ENCODE measurements at places on chromosomes 3 and 15. TPM values are rescaled to one million over a fixed set of nuclear protein-coding genes. Genes with fewer than 3 reads are reported as not detected.
A peak's percentile ranks its signal among the peaks of the same experiment; 100 is the strongest.

Gene GPR62
- 0.15 TPM for total RNA-seq

DNA sequence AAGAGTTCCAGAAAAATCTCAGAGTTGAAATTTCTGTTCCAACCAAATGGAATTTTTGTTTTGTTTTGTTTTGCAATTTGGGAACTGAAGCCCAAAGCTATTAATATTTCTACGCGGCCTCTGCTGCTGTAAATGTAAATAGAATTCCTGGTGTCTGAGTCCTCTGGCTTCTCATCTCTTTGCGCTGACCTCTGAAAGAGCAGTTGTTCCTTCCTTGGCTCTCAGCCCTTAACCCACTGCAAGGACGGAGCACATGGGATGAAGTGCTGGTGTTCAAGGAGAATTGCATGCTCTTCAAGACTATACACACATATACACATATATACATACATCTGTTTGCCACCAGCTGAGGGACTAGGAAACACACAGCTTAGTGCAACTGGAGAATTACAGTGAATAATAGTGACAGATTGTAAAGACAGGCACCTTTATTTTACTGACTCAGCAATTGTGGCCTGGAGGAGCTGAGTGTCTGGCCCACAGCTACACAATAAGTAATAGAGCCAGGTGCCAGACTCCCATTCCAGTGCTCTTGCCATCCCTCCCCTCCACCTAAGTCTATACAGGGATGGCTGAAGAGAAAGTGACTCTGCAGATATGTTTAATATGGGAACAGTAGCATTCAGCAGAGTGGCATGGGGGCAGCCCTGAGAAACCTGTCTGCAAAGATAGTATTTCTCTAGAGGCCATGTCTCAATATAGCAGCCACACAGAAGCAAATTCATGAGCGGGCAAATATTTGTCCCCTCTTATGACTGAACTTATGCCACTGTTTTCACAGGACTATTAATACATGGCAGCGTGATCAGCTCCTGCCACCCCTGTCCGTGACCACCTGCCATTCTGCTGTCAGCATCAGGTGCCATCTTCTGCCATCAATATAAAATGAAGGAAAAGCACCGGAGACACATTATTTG, 42.3 kb downstream of the NEK10 start:
- no peaks in the 10 kb centered on the region for H3K36me3 ChIP-seq
- H3K27me3 ChIP-seq, result no peaks in the 10 kb centered on the region
- H3K4me3 ChIP-seq, result no peak overlapping the region
- peak overlapping the region; percentile 43 for H3K27ac ChIP-seq
- peaks cover 14% of the 10 kb centered on the region for H3K4me1 ChIP-seq

DNA sequence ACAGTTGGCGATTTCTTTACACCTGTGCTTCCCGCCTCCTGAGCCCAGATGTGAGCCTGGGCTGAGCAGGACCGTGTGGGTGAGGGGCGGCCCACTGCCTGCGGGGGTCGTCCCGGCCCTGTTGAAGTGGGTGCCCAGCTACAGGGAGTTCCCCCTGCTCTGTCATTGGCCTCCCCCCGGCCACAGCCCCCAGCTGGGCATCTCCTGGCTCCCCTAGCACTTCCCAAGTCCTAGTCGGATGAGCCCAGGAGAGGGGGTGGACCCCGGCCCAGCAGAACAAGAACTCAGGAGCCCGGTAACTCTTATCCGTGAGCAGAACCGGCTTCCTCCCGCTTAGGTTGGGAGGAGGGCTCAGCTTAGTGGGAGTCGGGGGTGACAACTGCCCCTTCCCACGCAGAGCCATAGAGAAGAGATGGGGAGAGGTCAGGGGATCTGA, 757 bp downstream of the PAQR5 start:
- H3K4me1 ChIP-seq, result no peaks in the 10 kb centered on the region
- H3K27ac ChIP-seq, result no peak overlapping the region
- H3K36me3 ChIP-seq, result no peaks in the 10 kb centered on the region
- DNase-seq, result no peak
- peaks cover 24% of the 10 kb centered on the region for H3K27me3 ChIP-seq
- H3K4me3 ChIP-seq, result no peak overlapping the region

DNA sequence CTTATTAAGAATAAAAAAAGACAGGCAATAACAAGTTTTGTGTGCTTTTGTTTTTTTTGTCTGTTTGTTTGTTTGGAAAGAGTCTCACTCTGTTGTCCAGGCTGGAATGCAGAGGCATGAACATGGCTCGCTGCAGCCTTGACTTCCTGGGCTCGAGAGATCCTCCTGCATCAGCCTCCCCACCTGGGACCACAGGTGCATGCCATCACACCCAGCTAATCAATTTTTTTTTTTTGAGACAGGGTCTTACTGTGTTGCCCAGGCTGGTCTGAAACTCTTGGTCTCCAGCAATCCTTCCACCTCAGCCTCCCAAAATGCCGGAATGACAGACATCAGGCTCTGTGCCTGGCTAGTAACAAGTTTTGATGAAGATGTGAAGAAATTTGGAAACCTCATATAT, 73.1 kb upstream of the GCNT3 start:
- no peaks in the 10 kb centered on the region for H3K27me3 ChIP-seq
- no peaks in the 10 kb centered on the region for H3K36me3 ChIP-seq

Gene RBMS3
- 42.3 TPM for total RNA-seq

- no peak overlapping the region for H3K4me3 ChIP-seq
- no peaks in the 10 kb centered on the region for H3K36me3 ChIP-seq
- DNase-seq, result peak; percentile 96
- H3K27me3 ChIP-seq, result no peaks in the 10 kb centered on the region
- H3K27ac ChIP-seq, result peak overlapping the region; percentile 86
These were observed 10.0 kb downstream of the DUSP7 start for GRCh38 chr3:52046186-52046901.

DNA sequence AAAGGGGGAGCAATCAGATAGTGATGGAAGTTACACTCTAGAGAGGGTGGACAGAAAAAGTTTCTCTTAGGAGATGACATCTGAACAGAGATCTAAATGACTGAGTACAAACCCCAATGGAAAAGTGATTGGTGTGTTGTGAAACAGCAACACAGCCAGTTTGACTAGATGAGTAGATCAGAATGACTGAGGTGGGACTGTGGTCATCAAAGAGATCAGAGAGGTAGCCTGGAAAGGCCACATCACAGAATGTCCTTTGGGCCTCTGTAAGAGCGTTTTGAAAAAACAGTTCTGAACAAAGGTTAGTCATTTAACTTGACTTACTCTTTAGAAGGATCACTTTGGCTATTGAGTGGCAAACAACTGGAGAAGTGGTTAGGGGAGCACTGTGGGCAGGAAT, 10.6 kb downstream of the LRRC58 start:
- H3K27me3 ChIP-seq, result no peaks in the 10 kb centered on the region
- H3K4me1 ChIP-seq, result no peaks in the 10 kb centered on the region
- H3K4me3 ChIP-seq, result no peak overlapping the region
- DNase-seq, result no peak

DNA sequence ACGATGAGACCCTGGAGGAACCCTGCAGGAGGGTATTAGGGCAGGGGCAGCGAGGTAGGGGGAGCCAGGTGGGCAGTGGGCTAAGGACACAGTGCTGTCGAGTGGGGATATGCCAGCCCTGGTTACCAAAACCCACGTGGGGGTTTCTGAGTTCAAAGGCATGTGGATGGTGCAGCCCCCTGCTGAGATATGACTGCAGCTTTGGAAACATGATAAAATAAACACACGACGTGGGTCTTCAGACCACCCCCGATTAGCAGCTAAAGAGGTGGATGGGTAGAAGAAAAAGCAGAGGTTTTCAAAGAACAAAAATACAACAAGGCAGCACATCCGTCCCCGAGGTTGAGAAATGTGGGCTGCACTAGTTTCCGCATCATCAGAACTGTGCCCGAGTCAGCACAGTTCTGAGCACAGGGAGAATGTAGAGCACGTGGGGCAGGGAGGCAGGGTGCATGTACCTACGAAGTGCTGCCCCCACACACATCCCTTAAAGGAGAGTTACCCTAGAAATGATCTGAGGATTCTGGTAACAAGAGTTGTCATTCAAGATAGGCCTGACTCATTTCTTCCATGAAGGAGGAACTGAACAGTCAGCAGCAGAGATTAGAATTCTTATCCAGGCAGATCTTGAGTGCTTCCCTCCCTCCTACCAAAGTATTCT, 121.3 kb downstream of the RPLP1 start:
- DNase-seq, result no peak
- H3K36me3 ChIP-seq, result no peaks in the 10 kb centered on the region
- peaks cover 6% of the 10 kb centered on the region for H3K27me3 ChIP-seq
- peaks cover 4% of the 10 kb centered on the region for H3K4me1 ChIP-seq
- no peak overlapping the region for H3K27ac ChIP-seq

GRCh38 chr3:34011171-34012101, 213.0 kb downstream of the PDCD6IP start:
- peaks cover 12% of the 10 kb centered on the region for H3K4me1 ChIP-seq
- H3K27me3 ChIP-seq, result no peaks in the 10 kb centered on the region
- H3K36me3 ChIP-seq, result no peaks in the 10 kb centered on the region
- peak; percentile 8 for DNase-seq
- no peak overlapping the region for H3K4me3 ChIP-seq
- no peak overlapping the region for H3K27ac ChIP-seq

DNA sequence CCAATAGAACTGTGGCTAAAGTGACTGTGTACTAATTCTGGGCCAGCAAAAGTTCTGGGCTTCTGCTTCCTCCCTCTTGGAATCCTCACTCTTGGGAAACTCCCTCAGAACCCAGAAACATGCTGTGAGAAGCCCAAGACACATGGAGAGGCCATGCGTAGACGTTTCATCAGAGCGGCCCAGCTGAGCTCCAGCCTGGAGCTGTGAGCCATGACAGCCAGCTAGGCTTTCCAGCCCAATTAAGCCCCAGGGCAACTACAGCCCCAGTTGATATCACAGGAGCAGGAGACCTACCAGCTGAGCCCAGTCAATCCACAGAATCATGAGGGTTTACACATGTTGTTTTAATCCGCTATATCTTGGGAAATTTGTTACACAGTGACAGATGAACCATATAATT, 43.6 kb upstream of the CNOT10 start:
- DNase-seq, result no peak
- H3K4me3 ChIP-seq, result no peak overlapping the region
- no peaks in the 10 kb centered on the region for H3K4me1 ChIP-seq
- no peaks in the 10 kb centered on the region for H3K36me3 ChIP-seq
- no peak overlapping the region for H3K27ac ChIP-seq
- peaks cover 9% of the 10 kb centered on the region for H3K27me3 ChIP-seq

Gene TRIP4
- 31.1 TPM for total RNA-seq

Gene AMIGO3
- total RNA-seq, result not detected

DNA sequence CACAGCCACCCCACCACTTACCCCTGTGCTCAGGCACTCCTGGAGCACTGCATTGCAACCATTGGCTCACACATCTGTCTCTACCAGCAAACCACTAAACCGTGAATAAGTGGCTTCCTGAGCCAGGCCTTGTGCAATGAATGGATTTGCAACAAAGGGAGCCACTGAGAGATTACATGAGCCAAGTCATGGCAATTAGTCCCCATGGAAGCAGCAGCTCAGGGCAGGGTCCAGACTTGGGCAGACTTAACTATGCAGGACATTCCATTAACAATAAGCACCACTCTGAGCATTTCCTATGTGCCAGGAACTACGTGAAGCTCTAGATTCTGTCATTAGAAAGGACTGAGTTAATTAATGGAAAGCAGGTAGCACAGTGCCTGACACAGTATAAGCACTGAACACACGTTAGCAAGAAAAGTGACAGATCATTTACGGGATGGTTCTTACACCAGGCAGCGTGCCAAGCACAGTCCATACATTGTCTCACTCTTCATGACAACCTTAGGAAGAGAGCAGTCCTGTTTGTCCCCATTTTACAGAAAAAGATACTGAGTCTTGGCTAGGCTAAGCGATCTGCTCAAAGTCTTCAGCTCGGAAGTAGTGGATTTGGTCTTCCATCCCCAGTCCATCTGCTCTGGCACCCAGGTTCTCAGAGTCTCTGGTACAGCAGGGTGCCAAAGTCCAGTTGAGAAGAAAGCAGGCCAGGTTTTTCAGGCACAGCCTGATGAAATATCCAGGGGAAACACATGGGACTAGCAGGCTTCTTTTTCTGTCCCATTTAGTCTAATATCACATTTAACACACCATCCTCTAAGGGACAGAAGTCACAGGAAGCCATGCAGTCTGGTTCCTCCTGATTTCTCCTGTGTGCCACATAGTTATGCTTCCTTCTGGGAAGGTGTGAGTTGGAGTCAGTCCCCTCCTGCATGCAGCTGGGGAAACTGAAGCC, 44.1 kb downstream of the LIPC start:
- H3K27ac ChIP-seq, result peak overlapping the region; percentile 15
- H3K36me3 ChIP-seq, result no peaks in the 10 kb centered on the region
- no peaks in the 10 kb centered on the region for H3K27me3 ChIP-seq

- DNase-seq, result no peak
- H3K4me1 ChIP-seq, result no peaks in the 10 kb centered on the region
- no peak overlapping the region for H3K4me3 ChIP-seq
These were observed 30.3 kb downstream of the GALK2 start for GRCh38 chr15:49200347-49200746.

DNA sequence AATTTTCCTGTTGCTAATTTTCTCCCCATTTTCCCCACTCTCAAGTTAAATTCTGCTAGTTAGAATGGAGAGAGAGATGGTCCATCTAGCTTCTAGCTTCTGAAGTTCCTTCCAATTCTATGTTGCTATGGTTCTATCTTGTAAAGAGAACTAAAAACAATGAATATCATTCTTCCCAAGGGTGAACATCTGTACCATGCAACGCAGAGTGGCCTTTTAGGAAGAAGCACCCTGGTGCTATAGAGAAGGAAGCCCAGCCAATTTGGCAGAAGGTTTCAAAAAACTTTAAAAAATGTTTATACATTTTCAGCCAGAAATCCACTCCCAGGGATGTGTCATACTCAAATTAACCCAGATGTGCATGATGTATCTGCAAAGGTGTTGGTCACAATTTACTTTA, 149.1 kb downstream of the SEMA6D start:
- no peak overlapping the region for H3K27ac ChIP-seq
- H3K4me3 ChIP-seq, result no peak overlapping the region
- H3K4me1 ChIP-seq, result peaks cover 5% of the 10 kb centered on the region
- H3K27me3 ChIP-seq, result peaks cover 2% of the 10 kb centered on the region

DNA sequence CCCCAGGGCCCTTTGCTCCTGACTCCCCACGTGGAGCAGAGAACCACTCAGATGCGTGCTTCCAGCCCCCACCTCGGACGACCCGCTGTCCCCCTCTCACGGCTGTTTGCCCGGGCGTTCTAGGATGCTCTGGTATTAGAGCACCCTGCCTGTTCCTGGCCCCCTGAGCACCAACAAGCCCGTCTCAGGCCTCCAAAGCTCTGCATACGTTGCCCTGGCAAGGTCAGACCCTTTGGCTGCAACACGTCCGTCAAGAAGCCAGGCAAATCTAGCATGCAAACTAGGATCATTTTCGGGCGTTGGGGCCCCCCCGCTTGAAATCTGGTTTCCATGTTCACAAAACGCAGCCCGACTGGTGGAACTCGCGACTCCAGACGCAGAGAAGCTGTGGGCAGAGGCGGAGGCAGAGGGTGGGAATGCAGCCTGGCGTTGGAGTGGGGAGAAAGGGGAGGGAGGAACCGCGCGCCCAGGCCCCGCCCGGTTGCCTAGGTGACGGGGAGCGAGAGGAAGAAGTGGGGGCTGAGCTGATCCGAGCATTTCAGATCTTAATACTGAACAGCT, 86.2 kb upstream of the PIAS1 start:
- H3K4me3 ChIP-seq, result no peak overlapping the region
- peak; percentile 39 for DNase-seq
- H3K27ac ChIP-seq, result no peak overlapping the region
- H3K27me3 ChIP-seq, result peaks cover 9% of the 10 kb centered on the region
- H3K4me1 ChIP-seq, result peaks cover 4% of the 10 kb centered on the region

Gene MAP6D1
- total RNA-seq, result 3.2 TPM

GRCh38 chr3:182957676-182958266, 22.6 kb downstream of the DCUN1D1 start:
- no peak for DNase-seq
- no peaks in the 10 kb centered on the region for H3K4me1 ChIP-seq
- no peak overlapping the region for H3K27ac ChIP-seq
- peaks cover 4% of the 10 kb centered on the region for H3K36me3 ChIP-seq
- H3K27me3 ChIP-seq, result no peaks in the 10 kb centered on the region
